Naive thymus-derived CD4-positive, alpha-beta T cell (primary cell): ENCODE measurements at places on chromosomes 4 and X. TPM values are rescaled to one million over a fixed set of nuclear protein-coding genes. Genes with fewer than 3 reads are reported as not detected.

Gene CLGN
- 0.06 TPM for polyA plus RNA-seq

Gene CCDC120
- 1.6 TPM for polyA plus RNA-seq

Gene ZAR1
- polyA plus RNA-seq = not detected

Gene SMIM10
- polyA plus RNA-seq = not detected

Gene SLITRK4
- polyA plus RNA-seq = not detected

Gene PCDH19
- polyA plus RNA-seq = not detected

Gene RXFP1
- not detected for polyA plus RNA-seq

Gene DGKQ
- polyA plus RNA-seq = 1.5 TPM

Gene TRIML2
- polyA plus RNA-seq = not detected

Gene PDGFC
- not detected for polyA plus RNA-seq

Gene LDOC1
- polyA plus RNA-seq = 14.9 TPM

Gene F8
- 1.3 TPM for polyA plus RNA-seq

Gene TCEAL9
- 5.8 TPM for polyA plus RNA-seq

Gene DCAF4L1
- polyA plus RNA-seq = not detected

Gene SPON2
- polyA plus RNA-seq = 3.8 TPM

Gene GALNT7
- 9.4 TPM for polyA plus RNA-seq

Gene CD38
- 13.9 TPM for polyA plus RNA-seq

Gene SH2D1A
- 57.6 TPM for polyA plus RNA-seq

Gene IL9R
- 0.12 TPM for polyA plus RNA-seq

Gene TMEM144
- polyA plus RNA-seq = not detected

Gene PFKFB1
- polyA plus RNA-seq = 0.26 TPM

Gene TMPRSS11F
- not detected for polyA plus RNA-seq

Gene CHRDL1
- polyA plus RNA-seq = 0.16 TPM

Gene MAGEA12
- not detected for polyA plus RNA-seq

Gene RAB9B
- polyA plus RNA-seq = 0.10 TPM

Gene PPP4R3C
- polyA plus RNA-seq = not detected

Gene CDS1
- polyA plus RNA-seq = 0.54 TPM

Gene GAB1
- polyA plus RNA-seq = not detected

Gene NDNF
- polyA plus RNA-seq = not detected

Gene OPRPN
- polyA plus RNA-seq = not detected

Gene CITED1
- polyA plus RNA-seq = not detected

Gene UPF3B
- polyA plus RNA-seq = 8.3 TPM

Gene EDNRA
- not detected for polyA plus RNA-seq

Gene FAAH2
- 16.9 TPM for polyA plus RNA-seq
